Naive thymus-derived CD4-positive, alpha-beta T cell (primary cell): ENCODE measurements at places on chromosomes 12 and 14. TPM values are rescaled to one million over a fixed set of nuclear protein-coding genes. Genes with fewer than 3 reads are reported as not detected.

- no peak for DNase-seq
Measured at GRCh38 chr14:76832503-76832988, 6.3 kb downstream of the LRRC74A start.

SDR9C7 gene
- polyA plus RNA-seq, result not detected

DNA sequence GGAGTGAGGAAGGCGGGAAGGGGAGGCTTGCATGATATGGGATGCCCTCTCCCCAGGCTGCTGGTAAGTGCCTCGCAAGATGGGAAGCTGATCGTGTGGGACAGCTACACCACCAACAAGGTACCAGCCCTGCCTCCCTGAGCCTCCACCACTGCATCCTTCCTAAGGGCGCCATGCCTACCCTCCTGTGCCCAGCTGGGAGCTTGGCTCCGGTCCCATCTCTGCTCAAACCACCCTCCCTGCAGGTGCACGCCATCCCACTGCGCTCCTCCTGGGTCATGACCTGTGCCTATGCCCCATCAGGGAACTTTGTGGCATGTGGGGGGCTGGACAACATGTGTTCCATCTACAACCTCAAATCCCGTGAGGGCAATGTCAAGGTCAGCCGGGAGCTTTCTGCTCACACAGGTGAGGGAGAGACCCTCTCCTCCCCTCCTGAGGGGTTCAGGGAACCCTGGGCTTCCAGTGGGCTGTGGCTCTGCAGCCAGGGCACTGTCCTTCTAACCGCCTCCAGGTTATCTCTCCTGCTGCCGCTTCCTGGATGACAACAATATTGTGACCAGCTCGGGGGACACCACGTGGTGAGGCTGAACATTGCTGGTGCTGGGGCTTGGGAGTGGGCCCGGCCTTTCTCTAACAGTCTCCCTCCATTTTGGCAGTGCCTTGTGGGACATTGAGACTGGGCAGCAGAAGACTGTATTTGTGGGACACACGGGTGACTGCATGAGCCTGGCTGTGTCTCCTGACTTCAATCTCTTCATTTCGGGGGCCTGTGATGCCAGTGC lies 2.6 kb downstream of the GNB3 start:
- DNase-seq, result no peak

DNA sequence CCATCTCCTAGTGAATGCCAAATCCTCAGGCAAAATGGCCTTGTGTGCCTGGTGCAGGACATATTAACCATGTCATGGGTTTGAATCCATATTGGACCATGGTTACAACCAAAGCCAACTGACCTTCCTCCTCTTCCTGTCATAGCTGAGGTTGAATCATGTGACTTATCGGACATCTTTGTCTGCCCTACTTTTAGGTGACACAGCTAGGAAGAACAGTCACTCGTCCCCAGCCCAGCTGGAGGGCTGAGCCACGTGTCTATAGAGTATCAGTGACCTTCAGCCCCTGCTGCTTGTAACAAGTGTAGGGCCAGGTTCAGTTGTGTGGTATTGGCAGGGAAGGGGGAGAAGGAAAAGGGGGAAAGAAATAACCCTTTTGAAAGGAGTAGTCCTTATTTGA lies 225.2 kb downstream of the KTN1 start:
- no peak for DNase-seq

- no peak for DNase-seq
Measured at GRCh38 chr14:95282354-95282985, 37.2 kb downstream of the CLMN start.

KRT75 gene
- polyA plus RNA-seq, result not detected

GRCh38 chr12:51118706-51119105 lies 35.3 kb upstream of the CSRNP2 start:
- DNase-seq, result no peak

- DNase-seq, result no peak
Measured at GRCh38 chr12:120361506-120362208, 7.3 kb downstream of the MSI1 start.

TCL1B gene
- polyA plus RNA-seq, result not detected

MAPK1IP1L gene
- polyA plus RNA-seq, result 79.7 TPM

MOK gene
- polyA plus RNA-seq, result 1.6 TPM
